ENCODE measurements at places on chromosomes 5 and 9.

DNA sequence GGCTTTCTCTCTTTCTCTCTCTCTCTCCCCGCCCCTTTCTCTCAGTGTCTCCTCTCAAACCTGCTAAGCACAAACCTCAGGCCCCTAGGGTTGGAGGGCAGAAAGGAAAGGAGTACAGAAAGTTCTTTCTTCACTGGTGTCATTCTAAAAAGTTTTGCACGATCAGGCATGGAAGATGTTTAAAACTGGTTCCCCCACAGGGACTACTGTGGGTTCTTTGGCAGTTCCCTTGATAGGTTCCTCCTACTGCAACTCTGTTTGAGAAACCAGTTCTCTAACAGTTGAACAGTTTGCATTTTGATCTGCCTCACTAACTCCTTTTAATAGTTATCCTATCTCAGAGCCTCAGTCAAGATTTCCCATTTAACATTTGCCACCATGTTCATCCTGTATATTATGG lies 82.9 kb downstream of the CDO1 start:
- ATAC-seq, result no peak

- no peak for ATAC-seq
Measured at GRCh38 chr5:141567513-141568117, 51.2 kb downstream of the DIAPH1 start.

GRCh38 chr9:69047371-69047770 lies 11.8 kb downstream of the FXN start:
- no peak for ATAC-seq

GRCh38 chr5:5178136-5178535 lies 38.0 kb downstream of the ADAMTS16 start:
- ATAC-seq, result no peak

GRCh38 chr5:22988937-22989336 lies 135.8 kb upstream of the CDH12 start:
- no peak for ATAC-seq

DNA sequence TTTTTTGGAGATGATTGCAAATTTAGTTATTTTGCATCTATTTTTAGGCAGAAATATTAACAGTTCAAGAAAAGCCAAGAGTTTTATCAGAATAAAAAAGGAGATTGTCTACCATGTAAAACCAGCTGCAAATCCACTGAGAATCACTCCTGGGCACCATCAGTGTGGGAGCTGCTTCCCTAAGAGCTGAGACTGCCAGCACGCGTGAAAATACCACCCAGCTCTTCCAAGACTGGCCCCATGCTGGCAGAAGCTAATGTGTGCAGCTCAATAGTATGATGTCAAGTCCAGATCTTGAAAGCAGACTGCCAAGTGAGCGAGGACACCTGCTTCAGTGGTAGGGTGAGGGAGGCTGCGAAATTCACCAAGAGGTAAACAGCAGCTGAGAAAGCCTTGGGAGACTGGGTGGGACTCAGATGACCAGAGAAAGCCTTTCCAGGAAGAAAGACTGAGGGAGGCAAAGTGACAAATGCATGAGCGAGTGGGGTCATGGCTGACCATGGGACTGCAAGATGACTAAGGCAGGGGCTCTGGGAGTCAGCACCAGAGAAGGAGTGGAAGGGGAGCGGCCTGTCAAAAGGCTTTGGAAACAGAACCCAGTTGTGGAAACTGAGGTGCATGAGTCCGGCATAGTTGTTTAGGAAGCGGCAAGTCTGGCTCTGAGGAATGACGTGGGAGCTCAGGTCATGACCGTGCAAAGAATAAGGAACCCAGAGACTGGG lies 200.9 kb downstream of the GADD45G start:
- no peak for ATAC-seq

DNA sequence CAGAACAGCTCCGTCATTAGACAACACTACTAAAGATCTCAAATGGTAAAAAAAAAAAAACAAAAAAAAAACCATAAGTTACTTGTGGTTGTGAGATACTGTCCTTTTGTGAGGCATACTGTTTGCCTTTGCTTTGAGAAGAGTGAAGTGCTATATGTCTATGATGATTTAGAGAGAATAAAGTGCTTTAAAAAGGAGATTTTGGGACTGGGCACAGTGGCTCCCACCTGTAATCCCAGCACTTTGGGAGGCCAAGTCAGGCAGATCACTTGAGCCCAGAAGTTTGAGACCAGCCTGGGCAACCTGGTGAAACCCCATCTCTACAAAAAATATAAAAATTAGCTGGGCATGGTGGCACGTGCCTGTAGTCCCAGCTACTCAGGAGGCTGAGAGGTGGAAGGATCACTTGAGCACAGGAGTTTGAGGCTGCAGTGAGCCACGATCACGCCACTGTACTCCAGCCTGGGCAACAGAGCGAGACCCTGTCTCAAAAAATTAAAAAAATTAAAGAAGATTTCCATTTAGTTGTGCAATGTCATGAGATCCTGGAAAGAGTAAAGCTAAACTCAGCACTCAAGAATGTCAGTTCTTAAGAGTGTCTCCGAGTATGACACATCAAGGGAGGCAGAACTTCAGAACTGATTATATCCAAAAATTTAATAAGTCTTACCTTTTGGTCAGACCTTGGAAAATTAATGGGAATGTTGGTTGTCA lies 87.3 kb downstream of the PRDM6 start:
- ATAC-seq, result no peak
